ENCODE measurements at places on chromosomes 2 and 18. TPM values are rescaled to one million over a fixed set of nuclear protein-coding genes. Genes with fewer than 3 reads are reported as not detected.

DNA sequence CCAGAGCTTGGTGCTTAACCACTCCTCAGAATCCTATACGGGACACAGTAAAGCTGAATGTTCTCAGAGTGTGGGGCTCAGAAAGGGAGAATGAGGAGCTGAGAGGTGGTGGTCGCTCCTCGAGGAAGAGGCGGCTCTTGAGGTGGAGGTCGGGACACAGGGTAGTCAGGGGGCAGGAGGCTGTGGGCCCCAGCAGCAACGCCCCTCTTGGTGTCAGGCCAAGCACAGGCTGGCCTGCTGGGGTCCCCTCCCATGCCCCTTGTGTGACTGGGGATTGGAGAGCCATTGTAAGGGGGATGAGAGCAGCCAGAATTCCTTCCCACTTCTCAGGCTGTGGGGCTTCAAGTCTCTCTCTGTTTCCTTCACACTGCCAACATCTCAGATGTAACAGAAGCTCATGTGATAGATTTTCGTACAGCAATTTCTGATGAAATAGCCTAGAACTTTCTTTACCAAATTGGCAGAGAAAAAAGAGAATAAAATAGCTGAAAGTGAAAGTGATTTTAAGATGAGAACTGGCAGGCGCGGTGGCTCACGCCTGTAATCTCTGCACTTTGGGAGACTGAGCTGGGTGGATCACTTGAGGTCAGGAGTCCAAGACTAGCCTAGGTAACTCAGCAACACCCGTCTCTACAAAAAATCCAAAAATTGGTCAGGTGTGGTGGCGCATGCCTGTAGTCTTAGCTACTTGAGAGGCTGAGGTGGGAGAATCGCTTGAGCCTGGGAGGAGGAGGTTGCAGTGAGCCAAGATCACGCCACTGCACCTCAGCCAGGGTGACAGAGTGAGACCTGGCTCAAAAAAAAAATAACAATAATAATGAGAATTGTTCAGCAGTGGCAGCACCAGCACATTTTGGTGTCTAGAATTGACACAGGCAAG is 61.1 kb upstream of the RPL31 start:
- peaks cover 3% of the 10 kb centered on the region for H3K36me3 ChIP-seq
- no peak overlapping the region for H3K4me3 ChIP-seq
- no peaks in the 10 kb centered on the region for H3K4me1 ChIP-seq
- DNase-seq = no peak

GRCh38 chr2:219314804-219315468 is 5.7 kb upstream of the PTPRN start:
- no peak for DNase-seq
- H3K4me3 ChIP-seq = no peak overlapping the region
- H3K4me1 ChIP-seq = no peaks in the 10 kb centered on the region
- H3K27me3 ChIP-seq = peaks cover under 1% of the 10 kb centered on the region

GRCh38 chr2:177520324-177520723 is 127.8 kb downstream of the AGPS start:
- H3K27ac ChIP-seq = no peak overlapping the region
- peaks cover 1% of the 10 kb centered on the region for H3K36me3 ChIP-seq
- DNase-seq = no peak
- peaks cover 2% of the 10 kb centered on the region for H3K4me1 ChIP-seq
- H3K27me3 ChIP-seq = no peaks in the 10 kb centered on the region

- no peaks in the 10 kb centered on the region for H3K36me3 ChIP-seq
- no peaks in the 10 kb centered on the region for H3K4me1 ChIP-seq
- no peak overlapping the region for H3K27ac ChIP-seq
- DNase-seq = peak; percentile 5
- H3K4me3 ChIP-seq = no peak overlapping the region
- no peaks in the 10 kb centered on the region for H3K27me3 ChIP-seq
Measured at GRCh38 chr2:26462511-26463243, 15.2 kb downstream of the OTOF start.

- DNase-seq = no peak
- no peaks in the 10 kb centered on the region for H3K27me3 ChIP-seq
- peak overlapping the region; percentile 85 for H3K27ac ChIP-seq
- H3K36me3 ChIP-seq = no peaks in the 10 kb centered on the region
- peak overlapping the region; percentile 73 for H3K4me3 ChIP-seq
Measured at GRCh38 chr2:231781798-231782726, 980 bp upstream of the PDE6D start.

TNFAIP6 gene
- polyA plus RNA-seq = not detected

FAHD2A gene
- 27.2 TPM for polyA plus RNA-seq

DRC1 gene
- not detected for polyA plus RNA-seq

Data from keratinocyte (primary cell).